ENCODE measurements at places on chromosomes 4 and X.
A peak's percentile ranks its signal among the peaks of the same experiment; 100 is the strongest.

DNA sequence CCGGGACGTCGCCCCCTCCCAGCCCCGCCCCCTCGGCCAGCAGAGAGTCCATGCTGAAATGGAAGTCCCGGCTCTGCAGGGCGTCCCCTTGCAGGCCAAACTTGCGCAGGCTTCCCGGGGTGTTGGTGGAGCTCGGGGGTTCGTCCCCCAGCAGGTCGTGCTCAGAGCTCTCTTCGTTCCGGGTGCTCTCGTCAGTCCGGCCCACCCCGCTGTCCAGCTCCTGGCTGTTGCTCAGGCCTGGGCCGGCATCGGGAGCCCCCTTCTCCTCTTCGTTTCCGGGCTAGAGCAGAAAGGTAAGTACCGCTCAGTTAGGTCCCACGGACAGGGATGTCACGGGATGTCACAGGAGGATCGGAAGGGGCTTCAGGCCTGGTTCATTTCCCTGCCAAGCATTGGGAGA, 10.2 kb downstream of the SSR4 start:
- no peak for DNase-seq

DNA sequence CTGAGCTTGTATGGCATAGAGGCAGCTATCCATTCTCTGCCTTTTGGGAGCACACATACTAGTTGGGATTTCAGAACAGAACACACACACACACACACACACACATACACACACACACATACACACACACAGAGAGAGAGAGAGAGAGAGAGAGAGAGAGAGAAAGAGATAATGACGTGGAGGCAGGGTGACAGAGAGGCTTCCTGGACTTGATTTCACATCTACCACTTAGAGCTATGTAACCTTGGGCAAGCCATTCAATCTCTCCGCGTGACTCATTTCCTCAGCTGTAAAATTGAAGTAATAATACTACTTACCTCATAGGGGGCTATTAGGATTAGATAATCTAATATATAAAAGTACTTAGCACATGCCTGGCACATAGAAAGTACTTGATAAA, 12.3 kb upstream of the GRIA3 start:
- peak; percentile 20 for DNase-seq

DNA sequence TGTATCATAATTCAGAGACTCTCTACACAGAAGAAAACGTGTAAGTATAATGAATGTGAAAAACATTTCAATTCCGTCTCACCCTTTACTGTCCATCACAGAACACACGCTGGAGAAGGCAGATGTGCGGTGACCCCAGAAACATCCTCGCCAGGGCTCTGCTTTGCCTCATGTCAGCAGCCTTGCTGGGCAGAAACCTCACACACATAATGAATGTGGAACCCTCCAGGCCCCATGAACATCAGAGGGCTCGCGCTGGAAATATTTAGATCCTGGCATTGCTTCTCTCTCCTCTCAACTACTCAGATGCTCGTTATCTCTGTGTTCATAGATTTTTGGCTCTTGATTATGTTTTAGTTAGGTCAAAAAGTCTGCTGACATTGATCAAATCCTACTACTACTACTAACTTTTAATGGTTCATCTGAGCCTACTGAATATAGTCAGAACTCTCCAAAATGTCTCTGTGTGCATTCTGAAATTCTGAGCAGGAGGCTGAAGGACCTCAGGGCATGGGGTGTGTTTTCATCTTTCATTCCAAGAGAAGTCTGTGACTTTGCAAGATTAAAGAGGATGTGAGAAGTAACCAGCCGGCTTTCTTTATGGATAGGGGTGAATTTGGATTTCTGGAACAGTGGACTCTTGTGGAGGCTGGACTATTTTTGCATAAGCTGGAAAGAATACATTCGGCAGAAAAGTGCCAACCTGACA, 27.0 kb downstream of the SMIM43 start:
- DNase-seq, result no peak

DNA sequence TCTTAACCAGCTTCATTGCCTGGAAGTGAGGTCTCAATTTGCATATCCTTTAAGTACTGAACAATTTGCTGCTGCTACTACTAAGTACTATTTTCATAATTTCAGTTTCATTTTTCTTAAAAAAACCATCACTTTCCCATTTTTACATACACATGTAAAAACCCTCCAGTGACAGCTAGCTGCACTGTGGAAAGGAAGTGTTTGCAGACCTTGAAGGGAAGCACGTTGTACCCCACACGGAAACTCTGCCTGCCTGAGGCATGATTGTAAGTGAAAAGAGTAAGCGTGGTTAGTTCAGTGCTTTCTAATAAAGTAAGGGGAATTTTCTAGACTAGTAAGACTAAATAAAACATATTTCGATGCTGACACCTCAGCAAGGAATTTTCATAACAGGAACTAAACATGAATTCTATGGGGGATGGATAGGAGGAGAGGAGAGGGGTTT, 103.6 kb downstream of the RAPGEF2 start:
- DNase-seq, result no peak

All from OCI-M1 (cell line).